COR-L47 (cell line): ENCODE measurements at places on chromosomes 16 and 17.

GRCh38 chr16:29688172-29688571 is 9.2 kb downstream of the QPRT start:
- DNase-seq: no peak

DNA sequence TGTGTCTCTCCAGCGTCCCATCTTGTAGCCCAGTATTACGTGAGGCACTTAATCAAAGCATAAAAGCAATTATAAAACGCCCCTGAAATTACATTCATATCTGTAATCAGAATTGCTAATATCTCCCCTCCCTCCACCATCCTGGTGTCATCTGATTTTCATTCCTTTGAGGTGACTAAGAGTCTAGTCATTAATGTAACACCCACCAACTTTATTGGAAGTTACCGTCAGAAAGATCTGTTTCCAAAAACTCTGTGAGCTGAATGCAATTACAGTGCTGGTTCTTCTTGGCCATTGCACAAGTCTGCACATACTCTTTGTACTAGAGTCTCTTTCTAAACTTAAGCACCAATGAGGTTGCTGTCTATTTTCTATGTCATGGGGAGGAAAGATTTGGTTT is 12.5 kb upstream of the MAF start:
- DNase-seq: no peak

- DNase-seq: no peak
These were observed 495.7 kb downstream of the SHISA9 start for GRCh38 chr16:13397126-13397525.

GRCh38 chr17:47223007-47223406 is 13.9 kb downstream of the MYL4 start:
- DNase-seq: no peak

DNA sequence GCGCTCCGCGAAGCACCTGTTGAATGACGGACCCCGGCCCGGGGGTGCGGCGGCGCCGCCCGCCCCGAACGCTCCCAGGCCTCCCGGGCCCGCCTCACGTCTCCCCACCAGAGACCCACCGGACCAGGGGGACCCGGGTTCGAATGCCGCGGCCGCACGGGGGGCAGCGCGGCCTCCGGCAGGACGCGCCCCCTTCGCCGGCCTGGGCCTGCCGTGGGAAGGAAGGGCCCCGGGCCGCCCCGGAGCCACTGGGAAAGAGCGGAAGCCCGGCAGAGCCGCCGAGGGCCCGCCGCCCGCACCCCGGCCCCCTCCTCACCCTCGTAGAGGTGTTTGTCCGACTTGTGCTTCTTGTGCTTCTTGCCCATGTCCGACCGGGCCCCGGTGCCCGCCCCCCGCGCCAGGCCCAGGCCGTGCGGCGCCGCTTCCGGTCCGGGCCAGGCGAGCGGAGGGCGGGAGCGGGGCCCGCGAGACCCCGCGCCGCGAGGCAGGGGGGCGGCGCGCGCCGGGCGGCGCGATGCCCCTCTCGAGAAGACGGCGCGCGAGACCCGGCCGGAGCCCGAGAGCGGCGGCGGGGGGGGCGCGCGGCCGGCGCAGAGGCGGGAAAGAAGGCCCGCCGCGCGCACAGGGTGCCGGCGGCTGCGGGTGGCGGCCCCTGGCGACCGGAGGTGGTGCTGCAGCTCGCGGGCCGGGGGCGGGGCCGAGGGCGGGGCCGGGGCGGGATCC is at the start of gene BRD7:
TSS of gene BRD7 (minus strand) at position 579 of the 723 bp plus-strand sequence. CDS start at position 365, 214 bp downstream.
- DNase-seq: peak; percentile 50

GRCh38 chr17:65243838-65244625 is 106.9 kb downstream of the RGS9 start:
- peak; percentile 66 for DNase-seq

DNA sequence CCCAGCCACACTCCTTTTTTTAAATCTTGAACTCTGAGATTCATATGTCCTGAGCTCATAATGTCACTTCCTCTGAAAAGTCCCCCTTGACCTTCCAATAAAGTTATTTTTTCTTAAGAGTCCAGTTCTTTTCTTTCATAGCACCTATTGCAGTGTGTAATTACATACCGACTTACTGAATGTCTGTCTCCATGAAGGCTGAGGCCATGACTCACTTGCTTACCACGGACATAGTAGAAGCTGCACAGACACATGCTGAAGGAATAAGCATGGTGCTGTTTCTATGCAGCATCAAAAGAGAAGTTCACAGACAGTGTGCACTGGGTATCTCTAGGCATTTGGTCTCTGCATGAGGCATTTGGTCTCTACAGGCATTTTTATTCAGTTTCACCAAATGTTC is 77.2 kb downstream of the C17orf67 start:
- no peak for DNase-seq

DNA sequence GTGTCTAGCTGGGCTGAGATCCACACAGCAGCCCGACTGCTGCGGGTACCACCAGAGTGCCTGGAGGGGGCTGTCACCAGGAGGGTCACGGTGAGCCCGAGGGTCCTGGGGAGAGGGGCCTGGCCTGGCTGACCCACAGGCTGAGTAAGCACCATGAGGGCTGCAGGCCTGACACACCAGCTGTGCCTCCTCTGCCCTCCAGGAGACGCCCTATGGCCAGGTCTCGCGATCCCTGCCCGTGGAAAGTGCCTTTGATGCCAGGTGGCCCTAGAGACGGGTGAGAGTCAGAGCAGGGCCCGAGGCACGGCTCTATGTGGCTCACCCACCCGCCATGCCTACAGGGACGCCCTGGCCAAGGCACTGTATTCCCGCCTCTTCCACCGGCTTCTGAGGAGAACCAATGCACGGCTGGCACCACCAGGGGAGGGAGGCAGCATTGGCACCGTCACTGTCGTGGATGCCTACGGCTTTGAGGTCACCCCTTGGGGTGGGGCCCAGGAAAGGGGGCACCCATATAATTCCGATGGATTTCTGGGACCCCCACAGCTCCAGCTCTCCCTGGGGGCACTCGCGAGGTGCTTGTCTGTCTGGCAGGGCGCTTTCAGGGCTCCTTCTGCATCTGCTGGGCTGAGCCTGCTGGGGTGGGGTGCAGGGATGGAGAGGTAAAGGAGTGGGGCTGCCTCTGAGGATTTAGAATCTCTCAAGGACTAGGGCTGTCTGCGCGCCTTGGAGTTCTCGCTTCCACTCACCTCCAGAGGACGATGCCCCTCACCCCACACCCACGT is 7.1 kb downstream of the MYO15B start:
- no peak for DNase-seq

GRCh38 chr17:69346766-69347165 is 19.8 kb upstream of the ABCA5 start:
- DNase-seq: no peak

DNA sequence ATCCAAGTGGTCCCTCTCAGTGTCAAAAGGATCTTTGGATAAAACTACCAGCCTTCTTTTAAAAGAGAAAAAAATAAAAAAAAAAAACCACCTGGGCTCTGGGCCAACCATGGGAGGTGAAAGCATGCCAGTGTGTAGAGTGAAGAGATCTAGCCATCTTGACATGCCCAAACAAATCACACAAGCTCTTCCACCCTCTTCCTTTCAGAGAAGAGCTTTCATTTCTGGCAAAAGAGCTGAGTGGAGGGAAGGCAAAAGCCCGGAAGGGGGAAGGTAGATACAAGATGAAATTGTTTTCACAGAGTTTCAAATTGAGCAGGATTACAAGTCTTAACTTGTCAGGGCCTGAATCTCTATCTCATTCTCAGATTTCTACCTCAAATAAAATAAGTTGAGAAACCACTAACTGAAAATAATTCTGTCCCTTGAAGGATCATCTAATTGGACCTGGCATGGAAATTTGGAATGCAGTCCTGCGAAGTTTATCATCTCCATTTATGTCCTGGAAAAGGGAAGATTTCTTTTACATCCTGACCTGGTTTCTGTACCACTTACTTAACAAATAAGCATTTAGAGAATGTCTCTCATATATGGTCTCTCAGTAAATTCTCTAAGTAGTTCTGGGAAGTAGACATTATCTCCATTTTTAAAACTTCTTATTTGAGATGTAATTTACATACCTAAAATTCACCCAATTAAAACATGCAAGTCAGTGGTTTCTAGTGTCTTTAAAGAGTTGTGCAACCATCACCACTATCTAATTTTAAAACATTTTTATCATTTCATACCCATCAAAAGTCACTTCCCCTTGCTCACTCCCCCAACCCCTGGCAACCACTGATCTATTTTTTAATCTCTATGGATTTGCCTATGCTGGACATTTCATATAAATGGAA is 93.7 kb downstream of the TANGO6 start:
- no peak for DNase-seq

DNA sequence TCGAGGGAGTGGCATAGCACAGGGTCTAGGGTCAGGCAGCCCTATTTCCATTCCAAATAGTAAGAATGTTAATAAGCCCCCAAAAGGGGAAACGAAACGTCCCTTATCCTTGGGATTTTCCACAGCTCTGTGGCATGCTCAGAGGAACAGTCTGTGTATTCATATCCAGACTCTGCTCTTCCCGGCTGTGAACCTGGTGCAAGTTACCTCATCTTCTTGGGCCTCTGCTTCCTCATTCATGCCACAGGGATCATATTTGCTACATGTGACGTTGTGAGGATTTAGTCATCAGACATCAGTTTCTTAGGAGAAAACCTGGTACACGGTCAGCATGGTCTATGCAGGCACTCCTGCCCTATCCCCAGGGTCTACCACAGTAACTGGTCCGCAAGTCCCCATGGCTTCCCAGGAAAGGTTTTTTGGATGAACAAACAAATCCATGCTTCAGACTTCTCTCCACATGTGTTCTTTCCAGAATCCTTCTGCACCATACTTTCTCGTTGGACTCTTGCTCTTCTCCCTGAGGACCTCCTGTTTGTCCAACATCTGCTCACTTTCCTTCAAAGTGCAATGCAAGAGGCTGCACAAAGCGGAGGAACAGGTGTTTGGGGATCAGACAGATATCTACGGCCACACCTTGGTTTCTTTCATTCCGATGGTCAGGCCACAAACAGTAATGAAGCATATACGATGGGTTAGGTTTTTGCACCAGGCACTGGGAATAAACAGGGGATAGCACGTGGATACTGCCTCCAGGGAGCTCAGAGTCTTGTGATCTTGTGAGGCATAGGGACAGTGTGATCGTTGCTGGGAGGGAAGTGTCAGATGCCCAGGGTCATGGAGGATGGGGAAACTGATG is 17.7 kb downstream of the GLP2R start:
- no peak for DNase-seq

DNA sequence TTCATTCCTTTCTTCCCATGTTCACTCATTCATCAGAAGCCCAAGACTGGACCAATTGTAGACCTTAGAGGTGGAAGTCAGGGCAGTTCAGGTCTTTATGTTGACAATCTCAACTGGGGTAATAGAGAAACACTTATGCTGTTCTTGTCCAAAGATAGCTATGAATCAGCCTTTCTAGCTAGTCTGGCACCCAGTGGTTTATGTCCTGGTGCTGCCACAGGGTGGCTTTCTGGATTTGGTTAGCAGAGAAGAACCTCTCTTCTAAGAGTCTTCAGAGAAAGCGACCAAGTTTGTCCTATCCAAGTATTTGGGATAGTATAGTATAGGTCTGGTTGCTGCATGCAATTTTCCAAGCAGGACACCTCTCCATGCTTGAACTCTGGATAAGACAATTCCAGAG is 83.3 kb downstream of the NOG start:
- no peak for DNase-seq

DNA sequence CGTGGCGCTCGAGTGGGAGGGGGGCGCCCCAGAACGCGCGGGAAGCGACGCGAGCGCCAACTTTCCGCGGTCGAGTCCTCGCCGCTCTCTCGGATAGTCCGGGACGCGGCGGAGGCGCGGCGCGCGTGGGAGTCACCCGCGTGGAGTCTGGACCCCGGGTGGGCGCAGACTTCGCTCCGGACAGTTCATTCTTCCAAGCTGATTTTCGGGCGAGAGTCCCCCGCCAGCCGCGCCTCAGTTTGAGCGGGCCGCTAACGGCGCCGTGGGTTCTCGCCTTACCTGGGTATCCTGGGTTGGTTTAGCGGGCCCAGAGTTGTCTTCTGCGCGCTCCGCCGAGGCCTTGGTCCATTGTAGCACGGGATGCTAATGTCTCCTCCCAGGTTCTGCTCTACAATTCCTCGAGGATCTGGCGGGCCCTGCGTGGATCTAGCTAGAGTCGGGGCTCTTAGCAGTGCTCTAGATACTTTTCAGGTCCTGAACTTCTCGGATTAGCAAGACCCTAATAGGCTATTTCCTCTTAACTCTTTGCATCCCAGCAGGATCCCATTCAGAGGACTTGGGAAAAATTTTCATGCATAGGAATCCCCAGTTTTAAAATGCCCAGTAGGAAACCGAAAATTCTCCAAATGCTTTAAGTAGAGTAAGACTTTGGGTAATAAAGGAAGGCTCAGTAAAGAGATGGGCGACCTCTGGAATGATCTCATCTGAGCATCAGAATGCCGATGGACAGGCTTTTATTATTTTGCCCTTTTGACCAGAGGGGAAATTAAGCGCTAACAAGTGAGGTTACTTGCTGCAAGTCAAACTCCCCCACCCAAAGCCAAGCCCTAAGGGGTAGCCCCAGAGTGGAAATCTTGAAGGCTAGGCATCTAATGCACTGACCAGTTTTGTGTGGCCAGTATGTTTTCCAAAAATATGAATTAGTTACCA is 537 bp upstream of the GJC1 start:
- DNase-seq: no peak

DNA sequence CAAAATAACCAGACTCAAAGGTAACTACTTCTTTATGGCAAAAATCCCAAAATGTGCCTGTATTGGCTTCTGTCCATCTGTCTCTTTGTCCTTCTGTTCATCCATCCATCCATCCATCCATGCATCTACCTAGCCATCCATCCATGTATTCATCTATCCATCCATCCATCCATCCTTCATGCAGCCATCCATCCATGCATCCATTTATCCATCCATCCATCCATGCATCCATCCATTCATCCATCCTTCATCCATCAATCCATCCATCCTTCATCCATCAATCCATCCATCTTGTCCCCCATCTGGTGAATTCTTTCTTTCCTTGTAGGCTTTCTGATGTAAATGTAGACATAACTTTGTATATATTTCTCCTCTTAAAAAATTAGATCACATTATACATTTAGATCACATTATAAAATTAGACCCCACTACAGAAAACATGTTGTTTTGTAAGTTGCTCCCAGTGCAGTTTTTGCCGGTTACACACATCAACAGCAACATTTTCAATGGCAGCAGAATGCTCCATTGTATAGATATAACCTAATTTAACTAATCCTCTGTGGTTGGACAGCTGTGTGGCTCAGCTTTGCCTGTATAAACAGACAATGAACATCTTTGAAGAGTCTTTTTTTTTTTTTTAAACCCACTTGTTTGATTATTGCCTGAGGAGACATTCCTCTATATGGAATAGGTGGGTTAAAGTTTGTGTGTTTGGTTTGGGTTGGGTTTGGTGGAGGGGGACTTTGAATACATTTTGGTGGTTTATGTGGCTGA is 72.0 kb downstream of the MSI2 start:
- DNase-seq: no peak
